ENCODE measurements at places on chromosomes 4 and X. TPM values are rescaled to one million over a fixed set of nuclear protein-coding genes. Genes with fewer than 3 reads are reported as not detected.

DNA sequence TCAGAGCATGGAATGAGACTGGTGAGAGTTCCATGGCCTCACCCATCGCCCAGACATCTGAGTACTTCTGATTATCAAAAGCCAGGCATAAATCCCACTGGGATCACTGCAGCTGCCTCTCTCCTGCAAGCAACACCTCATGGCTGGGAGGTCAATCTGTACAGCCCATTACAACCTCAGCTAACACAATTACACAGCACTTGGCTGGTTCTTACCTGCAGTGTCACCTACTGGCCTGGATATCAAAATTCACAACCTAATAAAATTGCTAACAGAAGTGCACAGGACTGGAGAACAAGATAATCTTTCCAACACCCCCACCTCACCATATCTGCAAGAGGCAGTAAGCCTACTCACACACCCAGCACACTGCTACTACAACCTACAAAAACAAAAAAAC is 341.7 kb upstream of the NDST3 start:
- no peak overlapping the region for H3K4me3 ChIP-seq
- H3K27ac ChIP-seq, result no peak overlapping the region
- H3K27me3 ChIP-seq, result no peaks in the 10 kb centered on the region
- no peaks in the 10 kb centered on the region for H3K36me3 ChIP-seq
- DNase-seq, result no peak
- H3K4me1 ChIP-seq, result no peaks in the 10 kb centered on the region

DNA sequence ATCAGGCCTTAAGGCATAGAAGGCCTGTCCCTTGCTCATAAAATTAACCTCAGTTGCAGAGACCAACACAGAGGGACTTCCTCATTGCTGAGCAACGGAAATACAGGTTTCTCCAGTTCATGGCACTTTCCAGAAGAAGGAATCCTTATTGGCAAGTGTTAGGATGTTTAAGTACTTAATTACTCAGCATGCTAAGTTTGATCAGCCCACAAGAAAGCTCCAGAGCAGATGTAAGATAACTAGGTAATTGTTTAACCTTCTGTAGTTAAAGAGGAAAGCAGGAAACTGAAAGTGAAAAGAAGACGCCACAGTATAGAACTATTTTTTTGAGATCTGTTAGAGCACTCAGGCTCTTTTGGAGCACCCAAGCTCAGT is 33.5 kb downstream of the SMS start:
- no peak for DNase-seq
- H3K36me3 ChIP-seq, result no peaks in the 10 kb centered on the region
- H3K4me3 ChIP-seq, result no peak overlapping the region
- no peaks in the 10 kb centered on the region for H3K4me1 ChIP-seq
- peak overlapping the region; percentile 48 for H3K27ac ChIP-seq

DNA sequence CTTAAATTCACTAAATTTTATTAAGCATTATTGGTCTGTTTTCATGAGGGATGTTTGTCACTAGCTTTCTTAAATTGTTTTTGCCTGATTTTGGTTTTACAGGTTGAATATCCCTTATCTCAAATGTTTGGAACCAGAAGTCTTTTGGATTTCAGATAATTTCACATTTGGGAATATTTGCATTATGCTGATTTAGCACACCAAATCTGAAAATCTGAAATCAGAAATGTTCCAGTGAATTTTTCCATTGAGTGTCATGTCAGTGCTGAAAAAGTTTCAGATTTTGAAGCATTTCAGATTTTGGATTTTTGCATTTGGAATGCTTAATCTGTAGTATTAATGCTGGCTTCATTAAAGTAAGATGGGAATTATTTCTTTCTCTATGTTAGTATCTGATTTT is 14.7 kb downstream of the FAM193A start:
- DNase-seq, result no peak
- H3K27ac ChIP-seq, result no peak overlapping the region
- H3K4me3 ChIP-seq, result no peak overlapping the region
- no peaks in the 10 kb centered on the region for H3K36me3 ChIP-seq
- H3K27me3 ChIP-seq, result no peaks in the 10 kb centered on the region

- H3K4me3 ChIP-seq, result no peak overlapping the region
- no peaks in the 10 kb centered on the region for H3K36me3 ChIP-seq
- DNase-seq, result no peak
- no peaks in the 10 kb centered on the region for H3K4me1 ChIP-seq
- H3K27me3 ChIP-seq, result no peaks in the 10 kb centered on the region
- H3K27ac ChIP-seq, result no peak overlapping the region
Observed at GRCh38 chr4:150540959-150541360, 41.0 kb upstream of the MAB21L2 start.

LONRF3 gene
- 24.6 TPM for total RNA-seq

Data from upper lobe of left lung (tissue), 6 donors.